ENCODE measurements at places on chromosomes 3 and 15.

GRCh38 chr3:134369231-134369741, 5.0 kb downstream of the AMOTL2 start:
- DNase-seq = no peak

- DNase-seq = no peak
Observed at GRCh38 chr3:156413293-156413892, 141.5 kb downstream of the SSR3 start.

GRCh38 chr15:79680720-79681119, 216.1 kb downstream of the MTHFS start:
- DNase-seq = no peak

GRCh38 chr3:14363991-14364390, 38.4 kb upstream of the SLC6A6 start:
- DNase-seq = no peak

GRCh38 chr3:43363621-43364266, 77.4 kb downstream of the SNRK start:
- DNase-seq = no peak

GRCh38 chr3:61924090-61924735, 362.8 kb downstream of the PTPRG start:
- DNase-seq = no peak

DNA sequence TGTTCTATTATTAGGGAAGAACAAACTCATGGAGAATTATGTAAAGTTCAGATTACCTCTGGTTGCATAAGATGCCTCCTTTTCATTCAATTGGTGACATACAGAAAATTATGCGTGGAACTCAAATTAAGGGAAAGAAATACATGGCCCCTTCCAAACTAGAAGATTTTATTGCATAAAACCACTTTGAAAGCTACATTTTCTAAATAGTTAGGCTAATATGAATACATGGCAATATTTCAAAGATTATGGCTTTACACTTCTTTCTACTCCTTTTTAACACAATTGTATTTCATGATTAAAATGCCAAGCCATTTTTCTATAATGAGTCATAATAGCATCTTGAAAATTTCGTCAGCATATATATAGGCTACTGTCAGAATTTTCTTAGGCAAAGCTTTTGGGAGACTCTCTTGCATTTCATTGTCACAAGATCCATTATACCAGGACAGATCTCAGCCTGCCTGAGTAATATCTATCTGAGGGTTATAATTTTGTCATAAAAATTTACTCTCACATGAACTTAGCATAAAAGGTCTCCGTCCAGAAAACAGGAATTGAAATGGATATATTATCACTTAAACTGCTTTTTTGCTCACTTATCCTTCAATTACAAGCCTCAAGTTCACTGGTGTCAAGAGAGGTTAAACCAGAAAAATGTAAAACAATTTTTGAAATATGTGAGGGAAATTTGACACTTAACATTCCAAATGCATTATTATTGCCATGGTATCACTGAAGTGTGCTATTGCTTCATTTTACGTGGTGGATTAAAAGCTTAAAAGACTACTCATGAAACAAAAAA, 37.1 kb downstream of the CPA3 start:
- no peak for DNase-seq

GRCh38 chr3:50078091-50078490, 10.6 kb upstream of the RBM5 start:
- DNase-seq = no peak

DNA sequence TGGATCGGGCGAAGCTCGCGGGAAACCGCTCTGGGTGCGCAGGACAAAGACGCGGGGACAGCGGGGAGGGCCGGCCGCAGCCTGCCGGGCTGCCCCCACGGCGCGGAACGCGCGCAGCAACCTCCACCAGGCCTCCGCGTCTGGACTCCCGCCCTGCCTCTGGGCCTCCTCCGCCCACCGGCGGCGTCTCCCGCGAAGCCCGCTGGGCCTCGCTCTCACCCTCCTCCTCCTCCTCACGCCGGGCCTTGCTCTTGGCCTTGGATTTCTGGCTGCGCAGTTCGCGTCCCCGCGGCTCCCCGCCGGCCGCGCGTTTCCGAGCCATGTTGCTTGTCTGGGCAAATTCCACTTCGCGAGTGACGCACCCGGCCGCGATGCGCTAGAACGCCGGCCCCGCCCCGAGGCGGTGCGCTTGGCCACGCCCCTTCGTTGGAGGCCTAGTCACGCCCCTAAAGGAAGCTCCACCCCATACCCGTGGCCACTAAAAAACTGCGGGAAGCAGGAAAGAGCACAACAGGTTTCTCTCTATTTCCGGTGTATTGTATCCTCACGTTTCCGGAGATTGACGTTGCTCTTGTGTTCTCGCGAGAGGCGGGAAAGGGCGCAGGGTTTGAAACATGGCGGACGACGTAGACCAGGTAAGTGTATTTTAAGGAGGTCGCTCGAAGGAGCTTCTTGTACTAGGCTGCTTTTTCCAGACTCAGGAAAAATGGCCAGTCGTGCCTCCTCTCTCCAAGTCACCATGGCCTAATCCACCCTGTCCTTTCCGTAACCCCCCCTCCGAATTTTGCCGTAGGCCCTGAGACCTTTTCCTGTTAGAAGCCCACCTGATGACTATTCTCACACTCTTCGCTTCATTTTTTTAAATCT, at the start of the genes LSM3 and XPC:
LSM3 (plus strand) TSS at position 571 of the 867 bp plus-strand sequence; CDS start at position 615, 44 bp downstream.
XPC (minus strand) TSS at position 355 of the 867 bp plus-strand sequence; CDS start at position 322, 33 bp downstream.
- DNase-seq = peak; percentile 97

GRCh38 chr15:98503970-98504369, 144.4 kb upstream of the IGF1R start:
- DNase-seq = no peak

DNA sequence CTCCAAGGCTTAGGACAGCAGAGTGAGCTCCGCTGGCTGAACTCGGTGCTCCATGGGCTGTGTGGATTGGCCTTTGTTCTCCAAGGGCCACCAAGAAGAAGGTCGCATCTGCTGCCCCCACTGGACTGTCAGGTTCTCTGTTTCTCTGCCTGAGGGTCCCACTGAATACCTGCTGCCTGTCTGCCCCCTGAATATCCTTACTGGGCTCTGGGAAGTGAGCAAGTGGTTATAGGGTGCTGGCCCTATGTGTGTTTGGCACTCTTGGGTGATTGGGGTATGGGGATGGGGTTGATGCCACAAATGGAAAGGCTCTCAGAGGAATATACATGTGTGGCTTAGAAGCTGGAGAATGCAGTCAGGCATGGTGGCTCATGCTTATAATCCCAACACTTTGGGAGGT, 82.3 kb downstream of the THSD4 start:
- DNase-seq = no peak

DNA sequence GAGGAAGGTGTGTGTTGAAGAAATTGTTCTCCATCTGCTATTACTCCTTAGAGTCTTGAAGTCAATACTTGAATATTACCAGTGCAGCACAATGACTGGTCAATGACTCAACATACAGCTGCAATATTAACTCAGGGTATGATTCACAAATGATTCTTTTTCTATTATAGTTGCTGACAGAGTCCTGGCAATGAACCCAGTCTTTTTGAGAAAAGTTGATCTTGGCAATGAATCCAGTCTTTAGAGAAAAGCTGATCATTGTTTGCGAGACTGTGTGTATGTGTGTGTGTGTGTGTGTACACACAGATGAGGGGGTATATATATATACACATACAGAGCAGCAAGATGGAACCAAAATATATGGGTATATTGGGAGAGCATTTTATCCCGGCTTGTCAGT, 315.1 kb downstream of the ZNF385D start:
- no peak for DNase-seq

Measured in omental fat pad (tissue), 4 donors.